Foreskin fibroblast (primary cell): ENCODE measurements at places on chromosomes 13 and 19.
A peak's percentile ranks its signal among the peaks of the same experiment; 100 is the strongest.

- DNase-seq, result no peak
These were observed 17.5 kb upstream of the FLT3 start for GRCh38 chr13:28117689-28118377.

DNA sequence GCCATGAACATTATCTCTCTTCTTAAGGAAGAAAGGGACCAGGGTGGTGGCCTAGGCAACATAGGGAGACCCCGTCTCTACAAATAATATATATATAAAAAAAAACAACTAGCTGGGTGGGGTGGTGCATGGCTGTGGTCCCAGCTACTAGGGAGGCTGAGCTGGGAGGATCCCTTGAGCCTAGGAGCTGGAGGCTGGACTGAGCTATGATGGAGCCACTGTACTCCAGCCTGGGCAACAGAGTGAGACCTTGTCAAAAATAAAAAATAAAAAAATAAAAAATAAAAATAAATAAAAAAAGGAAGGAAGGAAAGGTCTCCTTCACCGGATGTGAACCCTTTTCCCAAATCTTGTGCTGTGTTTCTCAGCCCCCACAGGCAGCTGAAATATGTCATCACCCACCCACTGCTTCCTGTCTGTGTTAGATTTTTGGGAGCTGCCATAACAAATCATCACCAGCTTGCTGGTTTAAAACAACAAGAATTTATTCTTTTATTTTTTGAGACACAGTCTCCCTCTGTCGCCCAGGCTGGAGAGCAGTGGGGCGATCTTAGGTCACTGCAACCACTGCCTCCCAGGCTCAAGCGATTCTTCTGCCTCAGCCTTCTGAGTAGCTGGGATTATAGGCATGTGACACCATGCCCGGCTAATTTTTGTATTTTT is 9.5 kb upstream of the TSPAN16 start:
- DNase-seq, result peak; percentile 47

GRCh38 chr19:16877581-16877980 is 11.2 kb upstream of the F2RL3 start:
- no peak for DNase-seq

DNA sequence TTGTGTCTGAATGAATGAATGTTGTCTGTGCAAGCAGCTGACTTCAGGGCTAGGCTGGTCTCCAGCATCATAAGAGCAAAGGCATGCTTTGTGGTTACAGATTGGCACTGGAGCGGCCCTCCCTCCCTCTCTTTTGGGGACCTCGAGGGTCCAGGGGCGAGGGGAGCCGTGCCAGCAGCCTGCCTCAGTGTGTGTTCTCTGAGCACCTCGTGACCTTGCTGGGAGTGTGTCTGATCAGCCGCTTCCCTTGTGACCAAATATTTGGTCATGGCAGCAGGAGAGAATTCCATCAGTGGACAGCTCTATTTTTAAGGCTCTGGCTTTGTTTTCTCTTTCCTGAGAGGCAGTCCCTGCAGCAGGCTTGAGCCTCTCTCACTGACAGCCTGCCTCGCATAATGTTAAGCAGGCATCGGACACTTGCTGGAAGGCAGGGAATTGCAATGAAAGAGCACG is 329.7 kb downstream of the UQCRFS1 start:
- peak; percentile 8 for DNase-seq

- DNase-seq, result no peak
These were observed at the start of gene CNMD for GRCh38 chr13:52739468-52740071. TSS of gene CNMD (minus strand) at chr13:52739820. CDS start at chr13:52739701, 119 bp downstream.

DNA sequence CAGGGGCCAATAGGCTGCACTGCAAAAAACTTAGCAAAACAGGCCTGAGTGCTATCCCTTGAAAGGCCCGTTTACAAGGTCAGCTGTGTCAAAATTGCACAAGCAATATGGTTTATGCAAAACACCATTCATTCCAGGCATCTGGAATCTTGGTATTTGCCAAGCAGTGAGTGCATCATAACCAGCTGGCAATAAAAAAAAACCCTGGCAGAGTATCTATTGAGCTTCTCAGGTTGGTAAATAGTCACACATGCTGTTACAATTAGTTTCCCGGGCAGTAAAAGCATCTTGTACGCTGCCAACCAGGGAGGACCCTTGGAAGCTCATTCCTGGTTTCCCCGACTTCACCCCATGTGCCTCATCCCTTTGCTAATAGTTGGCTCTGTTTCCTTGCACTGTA is 21.3 kb downstream of the ZNF77 start:
- peak; percentile 90 for DNase-seq

- no peak for DNase-seq
These were observed 606.6 kb downstream of the DCT start for GRCh38 chr13:93872786-93873347.

GRCh38 chr19:15488489-15489226 is 9.4 kb upstream of the PGLYRP2 start:
- no peak for DNase-seq

GRCh38 chr19:41500443-41500842 is 57.5 kb downstream of the ERICH4 start:
- DNase-seq, result no peak

- DNase-seq, result no peak
These were observed 134.7 kb downstream of the KCNRG start for GRCh38 chr13:50149932-50150331.

- no peak for DNase-seq
These were observed 6.8 kb upstream of the MBNL2 start for GRCh38 chr13:97215325-97215724.

DNA sequence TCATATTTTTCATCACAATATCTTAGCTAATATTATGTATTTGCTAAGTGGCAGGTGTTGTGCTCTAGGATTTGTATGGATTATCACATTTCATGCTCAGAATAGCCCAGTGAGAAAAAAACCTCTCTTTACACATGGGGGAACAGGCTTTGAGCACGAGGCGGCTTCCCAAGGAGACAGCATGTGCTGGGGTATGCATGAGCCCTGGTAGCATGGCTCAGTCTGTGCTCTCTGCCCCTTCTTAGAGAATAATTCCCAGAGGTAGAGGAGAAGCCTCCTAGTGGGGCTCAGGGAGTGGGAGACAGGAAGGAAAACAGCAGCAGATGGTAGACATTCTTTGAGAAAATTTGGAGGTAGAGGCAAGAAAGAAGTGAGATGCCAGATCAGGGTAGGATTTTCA is 31.6 kb downstream of the RNASEH2B start:
- no peak for DNase-seq

DNA sequence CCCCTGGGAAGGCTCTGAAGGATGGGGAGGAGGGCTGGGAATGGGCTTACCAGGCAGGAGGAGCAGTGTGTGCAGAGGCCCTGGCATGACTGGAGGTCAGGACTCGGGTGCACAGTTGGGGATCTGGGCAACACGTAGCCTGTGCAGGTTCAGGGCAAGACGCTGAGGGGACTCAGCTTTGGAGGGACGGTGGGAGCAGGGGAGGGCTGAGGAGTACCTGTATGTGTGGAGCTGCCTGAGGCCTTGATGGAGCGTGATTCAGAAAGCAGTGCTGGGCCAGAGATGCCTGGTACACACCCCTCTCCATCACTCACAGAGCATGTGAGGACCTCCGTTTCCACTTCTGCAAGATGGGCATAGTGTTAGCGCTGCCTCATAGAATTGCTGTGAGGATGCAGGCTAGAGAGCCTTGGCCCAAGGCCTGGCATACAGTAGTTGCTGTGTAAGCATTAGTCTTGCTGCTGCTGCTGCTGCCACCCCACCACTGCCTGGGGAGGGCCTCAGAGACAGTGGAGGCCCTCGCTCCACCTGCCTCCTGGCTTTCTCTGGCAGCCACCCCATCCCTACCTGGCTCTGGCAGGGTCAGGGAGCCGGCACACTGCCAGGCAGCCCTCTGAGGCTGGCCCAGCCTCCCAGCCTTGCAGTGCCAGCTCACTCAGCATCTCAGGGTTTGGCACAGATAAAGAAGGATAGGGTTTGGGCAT is 2.4 kb downstream of the PAK4 start:
- DNase-seq, result peak; percentile 50

GRCh38 chr19:35045667-35046300 is 4.3 kb downstream of the HPN start:
- peak; percentile 60 for DNase-seq

DNA sequence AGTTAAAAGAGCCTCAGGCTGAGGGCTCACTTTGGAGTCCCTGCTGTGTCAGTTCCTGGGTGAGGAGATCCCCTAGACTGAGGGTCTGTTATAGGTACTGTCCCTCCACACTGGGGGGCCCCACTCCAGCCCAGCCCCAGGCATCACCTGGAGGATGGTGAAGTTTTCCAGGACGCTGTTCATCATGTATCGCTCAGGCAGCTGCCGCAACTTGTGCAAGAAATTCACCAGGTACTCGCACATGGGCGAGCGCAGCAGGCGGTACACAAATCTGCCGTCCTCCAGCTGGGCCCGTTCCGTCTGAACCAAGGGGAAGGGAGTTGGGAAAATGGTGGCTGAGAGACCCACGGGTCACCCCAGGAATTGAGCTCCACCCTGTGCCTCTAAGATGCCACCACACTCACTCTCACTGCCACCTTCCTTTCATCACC is 7.1 kb downstream of the CD37 start:
- no peak for DNase-seq

GRCh38 chr13:34360702-34361101 is 542.8 kb downstream of the RFC3 start:
- no peak for DNase-seq

DNA sequence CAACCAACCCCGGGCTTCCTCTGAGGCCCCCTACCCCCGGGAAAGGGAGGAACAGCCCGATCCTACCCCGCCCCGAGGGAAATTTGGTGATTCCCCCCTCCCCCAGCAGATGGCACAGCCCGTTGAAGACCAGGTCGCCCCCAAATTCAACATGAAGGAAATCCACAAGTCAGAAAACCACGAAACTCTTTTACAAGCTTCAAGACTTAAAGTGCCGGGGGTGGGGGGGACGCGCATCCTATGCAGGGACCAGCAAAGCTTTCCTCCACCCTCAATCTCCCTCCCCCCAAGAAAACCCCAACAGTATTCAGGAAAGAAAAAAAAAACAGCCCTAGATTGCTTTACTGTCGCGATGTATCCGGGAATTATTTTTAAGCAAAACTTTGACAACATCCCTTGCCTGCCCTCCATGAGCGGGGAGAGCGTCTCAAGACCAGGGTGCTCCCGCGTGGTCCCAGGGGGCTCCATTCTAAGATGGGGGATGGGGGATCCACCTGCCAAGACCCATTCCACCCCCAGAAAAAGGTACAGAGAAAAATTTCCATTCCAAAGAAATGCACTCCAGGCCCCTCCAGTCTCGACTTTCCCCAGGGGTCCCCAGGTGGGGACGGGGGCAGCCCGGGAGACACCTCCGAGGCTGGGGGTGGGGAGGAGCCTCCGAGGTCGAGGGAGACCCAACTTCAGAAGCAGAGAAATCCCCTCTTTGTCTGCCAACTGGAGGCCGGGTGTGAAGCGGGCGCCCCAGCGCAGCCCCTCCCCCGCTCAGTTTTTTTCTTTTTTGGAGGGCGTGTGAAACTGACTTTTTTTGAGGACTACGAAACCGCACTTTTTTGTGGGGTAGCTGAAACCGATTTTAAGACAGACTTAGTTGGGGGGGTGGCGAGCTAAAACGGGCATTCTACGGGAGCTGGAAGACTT is 1.5 kb downstream of the TCF3 start:
- DNase-seq, result peak; percentile 9

GRCh38 chr13:30787738-30788525 is 52.6 kb downstream of the ALOX5AP start:
- no peak for DNase-seq

DNA sequence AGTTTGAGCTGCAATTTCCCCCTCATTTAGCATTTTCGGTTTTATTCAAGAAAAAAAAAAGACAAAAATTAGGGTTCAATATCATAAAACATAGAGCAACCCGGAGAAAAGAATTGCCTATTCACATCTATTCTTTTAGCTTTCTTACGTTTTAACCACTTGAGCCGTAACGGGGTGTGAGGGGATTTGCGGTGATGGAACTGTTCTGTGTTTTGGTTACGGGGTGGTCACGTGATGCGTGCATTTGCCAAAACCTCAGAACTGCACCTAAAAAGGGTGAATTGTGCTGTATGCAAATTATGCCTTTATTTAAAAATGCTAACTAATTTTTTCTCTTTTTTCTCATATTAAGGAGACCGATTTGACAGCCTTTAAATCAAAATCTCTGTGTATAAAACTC is 22.1 kb downstream of the CLEC11A start:
- no peak for DNase-seq

GRCh38 chr19:15583346-15583745 is 31.7 kb upstream of the CYP4F8 start:
- no peak for DNase-seq

DNA sequence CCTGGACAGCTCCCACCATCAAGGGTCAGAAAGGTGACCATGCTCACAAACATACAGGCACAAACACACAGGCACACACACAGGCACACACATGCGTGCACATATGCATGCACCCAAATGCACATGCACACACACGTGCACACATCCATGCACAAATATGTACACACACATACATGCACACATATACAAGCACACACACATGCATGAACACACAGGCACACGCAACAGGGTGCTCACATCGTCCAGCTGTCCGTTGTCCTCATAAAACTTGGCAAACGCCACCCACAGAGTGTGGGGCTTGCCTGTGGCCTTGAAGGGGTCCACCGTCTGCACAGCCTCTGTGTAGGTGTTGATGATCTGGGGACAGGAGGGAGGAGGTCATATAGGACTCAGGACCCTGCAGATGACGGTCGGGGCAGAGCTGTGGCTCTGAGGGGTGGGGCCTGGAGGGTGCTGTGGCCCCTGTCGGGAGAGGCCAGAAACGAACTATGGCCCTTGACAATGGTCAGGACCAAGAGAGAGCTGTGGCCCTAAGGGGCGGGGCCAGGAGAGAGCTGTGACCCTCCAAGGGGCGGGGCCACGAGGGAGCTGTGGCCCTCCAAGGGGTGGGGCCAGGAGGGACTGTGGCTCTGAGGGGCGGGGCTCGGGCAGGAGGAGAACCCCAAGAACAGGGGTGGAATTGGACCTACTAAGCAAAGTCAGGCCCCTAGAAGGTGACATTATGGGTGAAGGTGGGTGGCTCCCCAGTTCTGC is 6.2 kb downstream of the XAB2 start:
- no peak for DNase-seq

DNA sequence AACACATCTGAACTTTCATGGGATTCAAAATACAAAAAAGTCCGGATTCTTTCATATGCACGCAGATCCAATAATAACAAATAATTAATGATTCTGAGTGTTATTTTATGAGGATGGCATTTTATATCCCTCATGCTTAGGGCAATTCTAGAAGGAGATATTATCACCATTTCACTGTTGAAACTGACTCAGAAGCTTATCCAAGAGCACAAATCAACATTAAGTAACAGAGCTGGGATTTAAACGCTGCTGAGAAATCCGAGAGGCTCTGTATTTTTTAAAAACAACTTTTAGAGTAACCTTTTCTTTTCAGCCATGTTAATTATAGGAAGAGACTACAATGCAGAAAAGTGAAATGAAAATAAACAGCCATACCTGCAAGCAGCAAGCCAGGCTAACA is 30.3 kb downstream of the ATP7B start:
- DNase-seq, result no peak

GRCh38 chr19:37699057-37699456 is 20.5 kb downstream of the ZNF607 start:
- no peak for DNase-seq

DNA sequence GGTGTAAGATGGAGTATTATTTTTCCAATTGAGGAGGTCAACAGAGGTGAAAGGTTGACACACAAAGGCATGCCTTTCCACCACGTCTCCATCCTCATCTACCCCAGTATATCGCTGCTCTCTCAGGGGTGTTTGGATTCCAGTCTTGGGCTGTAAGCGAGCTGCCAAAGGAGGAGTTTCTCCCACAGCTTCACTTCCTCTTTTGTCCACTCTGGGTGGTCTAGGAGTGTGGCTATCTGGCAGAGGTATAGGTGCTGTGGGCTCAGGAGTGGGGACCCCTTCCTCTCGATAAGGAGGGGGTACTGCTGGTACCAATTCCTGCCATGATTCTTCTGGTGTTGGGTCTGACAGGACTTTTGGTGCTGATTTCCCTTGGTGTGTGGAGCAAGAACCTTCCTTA is 39.4 kb downstream of the ZNF846 start:
- DNase-seq, result no peak
